ENCODE measurements at places on chromosomes 4 and X.

DNA sequence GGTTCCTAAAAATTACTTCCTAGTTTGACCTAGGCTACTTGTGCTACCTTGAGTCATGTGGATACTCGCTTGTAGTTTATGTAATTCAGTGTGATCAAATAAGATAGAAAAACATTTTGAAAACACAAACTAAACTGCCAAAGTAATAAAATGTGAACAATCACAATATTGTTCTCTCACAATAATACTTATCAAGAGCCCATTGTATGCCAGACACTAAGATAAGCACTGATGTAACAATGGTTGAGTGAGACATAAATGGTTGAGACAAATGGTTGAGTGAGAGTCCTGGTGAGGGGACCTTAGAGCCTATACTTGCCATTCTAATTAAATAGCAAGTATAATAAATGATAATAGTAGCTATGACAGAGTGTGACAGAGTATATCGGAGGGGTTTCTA lies 41.7 kb downstream of the RFC1 start:
- no peak for DNase-seq

GRCh38 chr4:2936773-2937145 lies 26.4 kb downstream of the NOP14 start:
- no peak for DNase-seq

GRCh38 chr4:172974586-172974985 lies 194.0 kb upstream of the GALNT7 start:
- DNase-seq, result no peak

DNA sequence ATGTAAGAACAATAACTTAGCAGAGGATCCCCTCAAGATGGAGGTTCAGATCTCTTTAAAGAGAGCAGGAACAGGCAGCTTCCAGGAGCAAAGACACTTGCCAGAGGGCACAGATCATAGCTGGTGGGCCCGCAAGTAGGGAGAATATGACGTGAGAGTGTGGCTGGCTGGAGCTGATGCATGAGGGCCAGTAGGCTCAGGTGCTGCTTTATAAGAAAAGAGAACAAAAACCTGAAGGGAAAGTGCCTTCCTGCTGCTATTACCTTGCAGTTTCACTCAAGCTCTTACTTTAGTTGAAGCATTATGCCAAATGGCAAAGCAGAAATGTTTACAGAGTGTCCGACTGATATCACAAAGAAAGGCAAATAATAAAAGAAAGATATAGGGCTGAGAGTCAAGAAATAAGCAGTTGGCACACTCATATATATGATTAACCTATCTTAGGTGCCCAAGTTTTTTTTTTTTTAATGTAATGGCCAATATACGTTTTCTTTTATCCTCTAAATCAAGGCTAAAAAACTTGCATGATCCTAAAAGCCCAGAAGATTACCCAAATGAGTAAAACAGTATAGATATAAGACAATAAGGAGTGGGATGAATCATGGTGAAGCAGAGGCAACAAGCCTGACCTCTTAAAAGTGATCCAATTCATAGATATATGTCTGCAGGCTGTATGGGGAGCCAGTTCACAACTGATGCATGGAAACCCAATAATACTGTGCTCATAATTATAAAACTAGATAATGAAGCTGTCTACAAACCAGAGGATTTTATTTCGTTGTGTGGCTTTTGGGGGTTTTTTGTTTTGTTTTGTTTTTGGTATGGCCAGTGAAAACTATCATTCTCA lies 12.6 kb downstream of the NR0B1 start:
- DNase-seq, result no peak

GRCh38 chrX:69305333-69306062 lies 140.2 kb upstream of the PJA1 start:
- no peak for DNase-seq

- no peak for DNase-seq
Measured at GRCh38 chr4:7112656-7113055, 44.8 kb upstream of the GRPEL1 start.

GRCh38 chrX:41351923-41352322 lies 18.0 kb downstream of the DDX3X start:
- no peak for DNase-seq

DNA sequence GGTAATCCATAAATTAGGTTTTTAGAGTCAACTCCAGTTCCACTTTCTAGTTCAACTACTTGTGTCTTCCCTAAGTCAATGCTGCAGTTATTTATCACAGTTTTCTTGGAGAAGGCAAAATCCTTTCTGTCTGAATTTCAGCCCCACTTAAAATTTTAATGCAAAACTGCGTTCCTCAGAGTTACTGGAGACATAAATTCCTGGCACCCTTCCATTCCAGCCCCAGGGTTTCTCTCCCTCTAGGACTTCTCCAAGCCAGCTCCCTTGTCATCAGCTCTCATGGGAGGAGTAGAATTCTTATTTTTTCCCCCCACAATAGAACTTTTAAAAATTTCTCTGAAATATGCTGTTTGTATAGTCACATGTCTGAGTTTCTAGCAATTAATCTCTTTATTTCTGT lies 50.6 kb upstream of the PHOX2B start:
- DNase-seq, result no peak

DNA sequence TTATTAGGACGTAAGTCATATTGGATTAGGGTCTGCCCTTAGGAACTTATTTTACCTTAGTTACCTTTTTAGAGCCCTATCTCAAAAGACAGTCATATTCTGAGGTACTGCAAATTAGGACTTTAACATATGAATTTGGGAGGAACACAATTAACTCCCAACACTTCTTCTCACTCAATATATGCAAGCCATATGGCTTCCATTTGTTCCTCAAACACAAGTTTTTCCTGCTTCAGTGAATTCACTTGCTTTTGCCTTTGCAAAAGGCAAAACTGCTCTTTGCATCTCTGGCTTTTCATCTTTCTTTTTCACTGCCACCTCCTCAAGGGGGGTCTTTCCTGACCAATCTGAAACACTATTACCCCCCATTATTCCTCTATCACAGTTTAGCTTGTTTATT lies 220.3 kb downstream of the KCTD8 start:
- no peak for DNase-seq

DNA sequence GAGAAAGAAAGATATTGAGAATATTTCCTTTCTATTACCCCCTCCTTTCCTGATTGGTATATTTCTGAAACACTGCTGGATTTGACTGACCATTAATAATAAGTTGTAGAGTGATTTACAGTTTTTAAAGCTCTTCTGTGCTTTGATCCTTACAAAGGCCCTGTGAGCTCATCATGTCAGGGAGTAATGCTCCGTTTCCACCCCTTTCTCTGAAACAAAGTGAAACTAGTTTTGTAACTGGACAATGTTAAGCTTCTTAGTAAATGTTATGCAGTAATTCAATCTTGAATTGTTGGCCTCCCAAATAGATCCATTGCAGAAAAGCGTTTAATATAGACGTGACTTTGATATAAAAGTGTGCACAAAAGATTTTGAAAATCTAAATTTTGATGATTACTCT lies 190.1 kb upstream of the GNPDA2 start:
- no peak for DNase-seq

- no peak for DNase-seq
Measured at GRCh38 chr4:154973244-154974035, 192.4 kb downstream of the RBM46 start.

- no peak for DNase-seq
Measured at GRCh38 chr4:5784960-5785611, 74.1 kb downstream of the EVC start.

GRCh38 chr4:97950836-97951235 lies 192.4 kb downstream of the STPG2 start:
- no peak for DNase-seq

DNA sequence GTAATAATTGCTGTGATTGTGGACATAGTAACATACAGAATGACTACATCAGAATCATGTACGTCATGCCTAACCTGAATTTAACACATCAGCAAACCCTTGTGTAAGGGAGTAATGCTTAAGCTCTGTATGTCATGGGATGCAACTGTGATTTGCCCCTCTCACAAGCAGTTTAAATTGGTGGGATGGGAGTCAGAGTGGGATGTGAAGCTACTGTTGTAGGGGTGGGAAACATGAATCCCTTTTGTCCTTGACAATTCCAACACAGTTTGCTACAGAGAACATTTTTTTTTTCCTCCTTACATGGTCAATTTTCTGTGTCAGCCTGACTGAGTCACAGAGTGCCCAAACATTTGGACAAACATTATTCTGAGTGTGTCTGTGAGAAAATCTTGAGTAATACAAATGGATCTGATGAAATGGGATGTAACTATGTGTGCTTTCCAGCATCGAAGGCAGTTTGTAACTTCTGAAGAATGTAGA lies 392.8 kb downstream of the GPM6A start:
- DNase-seq, result no peak

- no peak for DNase-seq
Measured at GRCh38 chr4:87012265-87012953, 77.6 kb downstream of the AFF1 start.

GRCh38 chr4:47990145-47990544 lies 26.3 kb downstream of the CNGA1 start:
- DNase-seq, result no peak

DNA sequence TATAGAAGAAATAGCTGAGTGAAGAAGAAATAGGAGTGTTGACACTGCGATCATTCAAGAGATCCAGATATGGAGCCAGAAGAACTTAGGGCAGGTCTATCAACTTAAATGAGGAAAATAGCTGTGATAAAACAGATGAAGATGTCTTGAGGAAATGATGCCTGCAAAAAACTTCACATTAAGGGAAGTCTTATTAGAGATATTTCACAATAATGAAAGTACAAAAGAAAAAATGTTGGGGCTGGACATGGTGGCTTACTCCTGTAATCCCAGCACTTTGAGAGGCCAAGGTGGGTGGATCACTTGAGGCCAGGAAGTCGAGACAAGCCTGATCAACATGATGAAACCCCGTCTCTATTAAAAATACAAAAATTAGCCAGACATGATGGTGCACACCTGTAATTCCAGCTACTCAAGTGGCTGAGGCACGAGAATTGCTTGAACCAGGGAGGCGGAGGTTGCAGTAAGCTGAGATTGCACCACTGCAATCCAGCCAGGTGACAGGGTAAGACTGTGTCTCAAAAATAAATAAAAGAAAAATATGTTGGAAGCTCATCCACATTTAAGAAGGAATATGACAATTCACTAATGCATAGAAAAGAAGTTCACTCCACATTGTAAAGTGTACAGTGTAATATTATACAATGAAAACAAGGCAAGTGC lies 56.3 kb downstream of the PKD2 start:
- no peak for DNase-seq

GRCh38 chr4:73450398-73451004 lies 14.5 kb downstream of the AFP start:
- no peak for DNase-seq

- no peak for DNase-seq
Measured at GRCh38 chr4:15423285-15423711, 4.5 kb upstream of the C1QTNF7 start.

GRCh38 chr4:169068423-169068822 lies 58.4 kb upstream of the CBR4 start:
- no peak for DNase-seq

- DNase-seq, result no peak
Measured at GRCh38 chr4:147110473-147111367, 165.1 kb upstream of the TTC29 start.

DNA sequence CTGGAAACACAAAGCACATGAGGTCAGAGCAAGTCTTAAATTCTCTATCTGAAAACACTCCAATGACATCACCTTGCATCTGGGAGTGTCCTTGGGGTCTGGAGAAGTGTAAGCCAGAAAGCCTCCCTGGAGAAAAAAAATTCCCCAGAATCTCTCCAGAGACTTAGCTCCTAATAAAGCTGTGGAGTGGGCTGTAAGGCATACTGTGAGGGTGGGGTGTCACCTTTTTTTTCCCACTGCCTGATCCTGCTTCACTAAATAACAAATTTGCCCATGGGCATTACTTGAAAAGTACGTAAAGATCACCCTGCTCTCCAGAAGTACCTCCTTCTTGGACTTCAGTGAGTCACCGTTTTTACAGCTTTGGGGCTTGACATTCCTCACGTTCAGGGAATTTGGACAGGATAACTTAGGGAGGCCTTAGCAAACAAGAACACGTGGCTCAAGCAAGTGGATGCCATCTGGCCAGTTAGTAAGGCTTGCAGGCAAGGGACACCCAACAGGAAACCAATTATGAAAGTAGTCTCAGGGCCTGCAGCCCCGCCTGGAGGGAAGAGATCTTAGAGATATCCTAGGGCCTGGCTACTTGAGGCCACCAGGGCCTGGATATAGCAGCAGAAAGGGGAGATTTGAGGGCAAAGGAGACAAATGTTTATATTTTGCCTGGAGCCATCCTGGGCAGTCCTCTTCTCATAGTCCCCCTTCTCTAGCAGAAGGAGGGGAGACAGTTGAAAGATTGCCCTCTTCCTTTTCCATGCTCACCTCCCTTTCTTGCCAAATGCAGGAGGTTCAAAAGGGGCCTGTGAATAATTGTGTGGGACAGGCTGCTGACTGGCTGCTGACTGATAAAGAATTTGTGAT lies 60.1 kb upstream of the PLAC1 start:
- DNase-seq, result no peak

- DNase-seq, result no peak
Measured at GRCh38 chr4:83010111-83010521, 507 bp downstream of the LIN54 start.

DNA sequence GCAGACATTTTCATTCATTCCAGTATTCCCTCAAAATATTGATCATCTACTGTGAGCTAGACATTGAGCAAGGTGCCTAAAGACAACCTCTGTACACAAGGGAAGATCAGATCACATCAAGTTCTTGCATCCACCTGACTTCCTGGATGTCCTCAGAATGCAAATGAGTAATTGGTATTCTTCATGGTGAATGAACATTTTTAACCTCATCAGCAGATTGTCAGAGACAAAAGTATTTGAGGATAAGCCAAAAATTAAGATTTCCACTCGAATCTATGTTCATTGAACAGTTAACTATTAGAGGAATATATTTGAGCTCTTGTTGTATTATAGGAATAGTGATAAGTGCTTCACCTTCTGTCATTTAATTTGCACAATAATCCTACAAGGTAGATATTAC lies 1.3 kb downstream of the SMARCAD1 start:
- no peak for DNase-seq

DNA sequence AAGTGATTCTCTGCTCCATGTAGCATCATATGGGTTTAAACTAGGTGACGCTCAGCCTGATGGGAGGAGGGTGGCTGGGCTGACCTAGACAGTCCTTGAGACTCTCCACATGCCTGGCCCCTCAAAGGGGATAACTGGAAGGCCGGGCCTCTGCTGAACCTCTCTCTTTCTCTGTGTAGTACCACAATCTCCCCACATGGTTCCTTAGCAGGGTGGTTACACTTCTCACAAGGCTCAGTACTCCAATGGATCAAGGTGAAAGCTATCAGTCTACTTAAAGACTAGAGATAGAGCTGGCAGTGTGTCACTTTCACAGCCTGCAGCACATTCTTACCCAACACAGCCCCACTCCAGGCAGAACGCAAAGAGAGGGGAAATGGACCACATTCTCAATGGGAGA lies 80.4 kb downstream of the LDB2 start:
- DNase-seq, result no peak

DNA sequence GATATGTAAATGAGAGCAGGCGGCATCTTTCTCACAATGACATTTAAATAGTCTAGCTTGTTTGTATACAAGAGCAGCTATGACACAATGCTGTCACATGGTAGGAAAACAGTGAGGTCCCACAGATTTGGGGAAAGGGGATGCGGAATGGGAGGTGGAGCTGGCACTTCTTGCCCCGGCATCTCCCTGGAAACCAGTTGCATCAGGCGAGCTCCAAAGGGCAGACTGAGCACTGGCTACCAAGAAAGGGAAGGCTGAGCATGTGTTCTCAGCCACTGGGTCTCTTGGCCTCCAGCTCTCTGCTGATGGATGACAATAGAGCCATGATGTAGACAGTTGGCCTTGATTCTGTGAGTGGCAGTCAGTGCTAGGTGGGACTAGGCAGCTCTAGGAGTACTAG lies 109.0 kb downstream of the UCHL1 start:
- no peak for DNase-seq

Measured in stimulated activated CD4-positive, alpha-beta T cell treated with anti-CD3 and anti-CD28 coated beads, TNF-alpha, amount 100 ng/mL, for 1 hour (primary cell).